ENCODE measurements at places on chromosomes 5 and 9.

GRCh38 chr9:122332083-122332482, 38.7 kb upstream of the PTGS1 start:
- no peak for DNase-seq

- DNase-seq = no peak
Measured at GRCh38 chr9:91302831-91303230, 58.9 kb downstream of the AUH start.

DNA sequence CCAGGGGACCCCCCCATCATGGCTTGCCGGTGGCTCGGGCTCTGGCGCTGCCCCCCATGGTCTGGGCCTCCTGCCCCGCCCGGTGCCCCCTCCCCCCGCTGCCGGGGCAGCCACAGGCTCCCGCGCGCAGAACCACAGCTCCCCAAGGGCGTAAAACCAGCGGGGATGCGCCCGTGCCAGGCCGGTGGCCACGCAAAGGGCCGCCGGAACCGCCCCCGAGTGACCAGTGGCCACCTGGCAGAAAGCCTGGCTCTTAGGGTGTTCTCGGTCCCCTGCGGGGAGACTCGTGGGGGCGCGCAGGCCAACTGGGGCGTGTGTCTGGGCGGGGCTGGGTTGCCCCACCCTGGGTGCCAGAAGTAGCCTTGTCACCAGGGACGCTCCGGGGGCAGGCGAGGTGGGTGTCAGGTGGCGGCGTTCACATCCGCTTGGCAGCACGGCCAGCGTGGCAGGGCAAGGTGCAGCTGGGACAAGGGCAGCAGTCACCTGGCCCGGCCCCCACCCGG, 515 bp upstream of the AGPAT2 start:
- DNase-seq = no peak

DNA sequence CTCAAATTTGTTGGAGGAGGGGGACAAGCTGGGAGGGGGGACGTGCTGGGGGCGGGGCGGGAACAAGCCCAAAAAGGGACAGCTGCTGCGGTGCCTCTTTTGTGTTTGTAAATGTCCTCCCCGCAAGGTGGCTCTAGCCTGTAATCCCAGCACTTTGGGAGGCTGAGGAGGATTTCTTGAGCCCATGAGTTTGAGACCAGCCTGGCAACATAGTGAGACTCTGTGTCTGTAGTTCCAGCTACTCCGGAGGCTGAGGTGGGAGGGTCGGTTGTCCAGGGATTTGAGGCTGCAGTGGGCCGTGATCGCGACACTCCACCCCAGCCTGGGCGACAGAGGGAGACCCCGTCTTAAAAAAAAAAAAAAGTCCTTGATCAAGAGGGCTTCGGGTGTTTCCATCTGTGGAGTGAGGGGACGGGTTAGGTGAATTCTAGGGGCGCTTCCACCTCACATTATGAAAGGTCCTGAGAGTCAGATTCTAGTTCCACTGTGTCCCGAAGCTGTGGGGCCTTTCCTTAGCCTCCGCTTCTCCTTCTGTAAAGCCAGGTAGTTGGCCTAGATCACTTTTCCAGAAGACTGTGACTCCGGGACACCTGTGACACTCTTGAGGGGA, 779 bp upstream of the CTNNA1 start:
- DNase-seq = no peak

- DNase-seq = no peak
Measured at GRCh38 chr9:137009217-137009616, 12.8 kb upstream of the CLIC3 start.

DNA sequence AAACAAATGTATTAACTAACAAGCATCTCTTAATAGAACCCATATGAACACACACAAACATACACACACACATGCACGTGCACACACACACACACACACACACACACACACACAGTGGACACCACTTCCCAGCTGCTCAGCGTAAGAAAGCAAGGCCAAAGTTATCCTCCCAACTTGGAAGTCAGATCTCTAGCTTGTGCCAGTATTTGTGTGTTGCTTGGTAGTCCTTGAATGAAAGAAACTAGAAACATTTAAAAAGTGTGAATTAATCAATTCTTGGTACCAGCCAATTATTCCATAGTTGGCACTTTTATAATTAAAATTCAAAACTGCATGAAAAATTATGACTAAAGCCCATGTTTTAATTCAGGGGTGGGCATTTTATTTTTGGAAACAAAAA, 178.1 kb downstream of the TMEM161B start:
- DNase-seq = no peak

GRCh38 chr5:112294126-112294525, 125.0 kb downstream of the EPB41L4A start:
- DNase-seq = no peak

DNA sequence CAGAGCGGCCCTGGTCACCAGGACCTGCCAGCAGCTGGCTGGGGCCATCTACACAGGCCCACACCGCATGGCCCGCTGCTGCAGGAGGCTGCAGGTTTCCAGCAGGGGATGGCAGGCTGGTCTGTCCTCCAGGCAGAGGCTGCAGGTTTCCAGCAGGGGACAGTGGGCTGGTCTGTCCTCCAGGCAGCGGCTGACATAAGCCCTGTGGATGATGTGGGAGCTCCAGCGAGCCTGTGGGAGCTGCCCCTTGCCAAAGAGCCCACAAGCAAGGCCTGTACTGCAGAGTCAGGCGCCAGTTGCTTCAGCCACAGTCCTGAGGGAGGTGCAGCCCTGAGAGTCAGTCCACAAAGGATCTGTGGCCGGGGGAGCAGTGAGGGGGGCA, 18.5 kb downstream of the TPPP start:
- DNase-seq = no peak

All from CD4-positive, alpha-beta T cell treated with Interferon alpha-2 for 1 hour (primary cell).